ENCODE measurements at places on chromosomes 13 and 19. TPM values are rescaled to one million over a fixed set of nuclear protein-coding genes. Genes with fewer than 3 reads are reported as not detected.

GRCh38 chr19:30941591-30941990 lies 407.6 kb downstream of the TSHZ3 start:
- H3K27ac ChIP-seq = no peak overlapping the region
- no peak for DNase-seq
- H3K27me3 ChIP-seq = no peaks in the 10 kb centered on the region

DNA sequence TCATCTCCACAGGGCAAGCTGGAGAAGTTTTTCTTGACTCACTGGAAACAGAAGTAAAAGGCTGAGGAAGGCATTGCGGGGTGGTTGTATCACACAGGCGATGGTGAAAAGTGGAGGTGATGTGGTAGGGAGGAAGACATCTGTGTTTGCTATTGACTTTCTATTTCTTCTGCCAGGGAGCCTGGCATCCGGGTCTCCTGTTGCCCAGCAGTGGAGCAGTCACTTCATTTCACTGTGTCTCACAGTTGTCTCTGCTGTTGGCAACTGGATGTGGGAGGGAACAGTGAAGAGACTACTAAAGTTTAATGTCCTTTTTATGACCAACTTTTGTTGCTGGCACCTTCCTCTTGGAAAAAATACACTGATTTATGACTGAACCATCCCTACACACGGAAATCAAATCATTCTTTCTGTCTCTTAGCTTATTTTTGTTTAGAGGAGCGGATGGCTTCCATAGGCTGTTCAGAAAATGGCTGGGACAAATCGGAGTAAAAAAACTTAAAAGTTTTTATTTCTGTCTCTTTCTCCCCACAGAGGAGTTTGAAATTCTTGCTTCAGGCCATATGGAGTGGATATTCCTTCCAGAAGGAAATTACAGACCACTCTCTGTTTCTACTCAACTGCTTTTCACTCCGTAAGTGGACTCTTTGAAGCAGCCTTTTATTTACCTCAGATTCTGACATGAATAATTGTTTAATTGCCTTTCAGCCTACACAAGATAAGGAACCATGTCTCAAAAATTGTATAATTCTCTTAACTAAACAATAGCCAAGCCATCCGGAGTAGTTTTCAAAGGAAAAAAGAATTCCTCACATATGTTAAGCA lies 23.8 kb upstream of the MEDAG start:
- H3K4me1 ChIP-seq = no peaks in the 10 kb centered on the region
- no peak for DNase-seq
- no peaks in the 10 kb centered on the region for H3K27me3 ChIP-seq
- H3K27ac ChIP-seq = no peak overlapping the region

Gene ZNF555
- total RNA-seq = 6.7 TPM

Gene CRX
- total RNA-seq = not detected

DNA sequence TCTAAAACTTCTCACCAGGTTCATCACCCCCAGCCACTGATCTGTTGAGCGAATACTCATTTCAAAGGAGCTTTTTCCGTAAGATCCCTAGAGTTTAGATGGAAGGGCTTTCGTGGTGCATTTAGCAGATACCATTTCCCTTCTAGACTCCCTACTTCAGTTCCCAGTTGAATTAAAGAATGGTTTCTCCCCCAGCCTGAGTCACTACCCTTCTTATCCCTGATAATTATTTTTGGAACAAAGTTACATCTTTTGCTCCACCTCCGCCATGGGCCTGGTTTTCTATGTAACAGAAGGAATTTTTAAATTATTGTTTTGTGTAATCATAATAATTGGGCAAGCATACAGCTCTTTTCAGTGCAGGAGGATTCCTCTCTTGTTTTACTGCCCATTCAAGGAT lies 22.0 kb downstream of the USPL1 start:
- H3K4me3 ChIP-seq = no peak overlapping the region
- peaks cover 2% of the 10 kb centered on the region for H3K4me1 ChIP-seq
- H3K36me3 ChIP-seq = no peaks in the 10 kb centered on the region
- H3K27ac ChIP-seq = no peak overlapping the region
- DNase-seq = no peak

GRCh38 chr13:79447741-79448140 lies 33.2 kb upstream of the NDFIP2 start:
- H3K27ac ChIP-seq = no peak overlapping the region
- peaks cover 18% of the 10 kb centered on the region for H3K4me1 ChIP-seq
- no peaks in the 10 kb centered on the region for H3K27me3 ChIP-seq
- H3K4me3 ChIP-seq = no peak overlapping the region

GRCh38 chr19:2288338-2288817 lies 6.4 kb upstream of the PEAK3 start:
- H3K4me1 ChIP-seq = peaks cover 7% of the 10 kb centered on the region
- no peak overlapping the region for H3K27ac ChIP-seq
- no peak for DNase-seq
- no peaks in the 10 kb centered on the region for H3K36me3 ChIP-seq

- H3K4me3 ChIP-seq = no peak overlapping the region
- no peaks in the 10 kb centered on the region for H3K4me1 ChIP-seq
- no peak for DNase-seq
- H3K36me3 ChIP-seq = no peaks in the 10 kb centered on the region
- no peak overlapping the region for H3K27ac ChIP-seq
- H3K27me3 ChIP-seq = no peaks in the 10 kb centered on the region
These were observed 709.4 kb downstream of the PCDH9 start for GRCh38 chr13:66520511-66521355.

Gene CELF5
- 0.23 TPM for total RNA-seq

DNA sequence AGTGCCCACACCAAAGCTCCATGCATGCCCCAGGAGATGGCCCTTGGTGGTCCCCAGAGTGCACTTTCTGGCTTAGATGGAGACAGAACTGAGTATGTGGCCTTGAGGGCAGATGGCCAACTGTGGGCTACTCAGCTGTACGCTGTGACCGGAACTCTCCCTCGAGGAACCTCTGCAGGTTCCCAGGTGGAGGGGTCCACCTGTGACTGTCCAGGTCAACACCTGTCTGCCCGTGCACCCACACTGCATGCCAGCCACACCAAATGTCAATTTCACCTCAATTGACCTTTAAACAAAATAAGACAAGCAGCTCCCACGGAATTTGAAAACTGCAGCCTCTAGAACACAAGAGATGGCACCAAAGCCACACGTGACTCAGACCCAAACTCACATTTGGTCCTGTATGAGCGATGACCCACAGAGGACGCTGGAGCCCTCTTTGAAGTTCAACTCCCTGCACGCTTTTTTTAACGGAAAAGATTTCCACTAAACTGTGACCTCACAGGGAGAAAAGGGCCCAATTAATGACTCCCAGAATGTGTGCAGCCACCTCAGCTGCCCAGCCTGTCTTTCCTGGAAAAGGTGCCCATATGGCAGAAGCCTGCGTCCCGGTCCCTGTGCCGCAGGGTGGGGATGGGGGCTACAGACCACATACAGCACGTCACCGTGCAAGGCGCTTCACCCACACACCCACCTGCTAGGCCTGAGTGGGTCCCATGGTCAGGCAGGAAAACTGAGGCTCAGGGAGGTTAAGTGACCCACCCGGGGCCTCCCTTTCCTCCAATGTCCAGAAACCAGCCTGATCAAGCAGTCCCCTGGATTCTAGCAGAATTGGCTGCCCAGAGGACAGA lies 47.7 kb downstream of the KLF2 start:
- H3K36me3 ChIP-seq = peaks cover 6% of the 10 kb centered on the region
- no peak for DNase-seq
- peaks cover 99% of the 10 kb centered on the region for H3K4me1 ChIP-seq
- H3K27ac ChIP-seq = peak overlapping the region; percentile 96
- H3K27me3 ChIP-seq = no peaks in the 10 kb centered on the region

GRCh38 chr19:42440357-42441048 lies 2.2 kb downstream of the CXCL17 start:
- no peak overlapping the region for H3K4me3 ChIP-seq
- no peak overlapping the region for H3K27ac ChIP-seq
- H3K27me3 ChIP-seq = no peaks in the 10 kb centered on the region
- DNase-seq = peak; percentile 75
- no peaks in the 10 kb centered on the region for H3K36me3 ChIP-seq
- H3K4me1 ChIP-seq = peaks cover 20% of the 10 kb centered on the region

DNA sequence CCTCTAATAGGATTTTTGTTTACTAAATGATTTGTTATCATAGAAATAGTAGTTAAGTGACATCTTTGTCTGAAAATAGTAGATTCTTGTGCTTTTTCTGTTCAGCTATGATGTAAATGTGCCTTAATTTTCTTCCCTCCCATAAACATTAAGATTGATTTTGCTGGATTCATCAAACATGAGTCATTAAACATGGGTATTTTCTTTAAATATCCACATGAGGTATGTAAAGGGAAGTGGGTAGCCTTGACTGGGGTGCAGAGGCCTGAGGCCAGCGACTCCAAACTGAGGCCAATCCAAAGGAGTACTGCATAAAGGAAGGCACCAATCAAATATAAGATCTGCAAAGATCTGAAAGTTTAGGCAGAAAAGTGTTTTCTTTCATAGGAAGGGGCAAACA lies 3.7 kb downstream of the ZNF136 start:
- H3K4me3 ChIP-seq = no peak overlapping the region
- no peak overlapping the region for H3K27ac ChIP-seq
- no peaks in the 10 kb centered on the region for H3K27me3 ChIP-seq
- H3K4me1 ChIP-seq = peaks cover 5% of the 10 kb centered on the region
- H3K36me3 ChIP-seq = peaks cover 19% of the 10 kb centered on the region
